ENCODE measurements at places on chromosomes 12 and 14. TPM values are rescaled to one million over a fixed set of nuclear protein-coding genes. Genes with fewer than 3 reads are reported as not detected.
A peak's percentile ranks its signal among the peaks of the same experiment; 100 is the strongest.

KCNC2 gene
- total RNA-seq: not detected

IFNG-AS1 gene
- total RNA-seq: not detected

TMTC2 gene
- total RNA-seq: 28.6 TPM

ESR2 gene
- 1.3 TPM for total RNA-seq

TOMM20L gene
- not detected for total RNA-seq

LIN7A gene
- total RNA-seq: 0.45 TPM

DTX1 gene
- 0.43 TPM for total RNA-seq

RIMBP2 gene
- total RNA-seq: 44.6 TPM

LMBR1L gene
- total RNA-seq: 11.2 TPM

EEF1AKMT3 gene
- 16.4 TPM for total RNA-seq

TAS2R9 gene
- total RNA-seq: not detected

DNA sequence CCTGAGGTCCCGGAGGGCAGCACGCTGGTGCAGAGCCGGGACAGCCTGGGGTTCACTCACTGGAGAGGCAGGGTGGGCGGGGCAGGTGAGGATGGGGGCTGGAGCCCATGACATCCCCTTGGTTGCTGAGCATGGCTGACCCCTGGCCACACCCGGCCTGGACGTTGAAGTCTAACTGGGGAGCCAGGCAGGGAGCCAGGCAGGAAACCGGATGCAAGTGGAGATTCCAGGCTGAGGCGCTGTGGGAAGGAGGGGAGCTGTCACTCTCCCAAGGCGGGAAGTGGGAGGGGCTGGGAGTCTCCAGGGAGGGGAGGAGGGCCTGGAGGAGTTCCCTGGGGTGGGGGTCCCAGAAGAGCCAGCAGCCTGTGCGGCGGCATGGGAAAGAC, 7.7 kb upstream of the INF2 start:
- peak; percentile 95 for DNase-seq

DNA sequence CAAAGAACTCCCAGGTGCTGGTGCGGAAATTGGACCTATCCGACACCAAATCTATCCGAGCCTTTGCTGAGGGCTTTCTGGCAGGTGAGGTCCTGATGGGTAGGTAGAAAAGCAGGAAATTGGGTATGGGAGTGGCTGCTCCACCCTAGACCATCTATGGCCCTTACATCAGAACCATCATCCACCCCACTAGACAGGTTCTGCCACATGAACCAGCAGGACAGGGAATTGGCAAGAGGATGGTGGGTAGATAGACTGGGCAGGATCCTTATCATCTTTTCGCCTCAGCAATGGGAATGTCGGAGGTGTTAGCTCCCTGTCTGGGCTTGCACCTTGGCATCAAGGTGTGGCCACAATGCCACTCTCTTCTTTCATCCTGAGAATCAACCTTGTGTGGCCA, 23.5 kb downstream of the RDH12 start:
- DNase-seq: no peak

- no peak for DNase-seq
These were observed 64.2 kb downstream of the DRAM1 start for GRCh38 chr12:101941306-101942249.

DNA sequence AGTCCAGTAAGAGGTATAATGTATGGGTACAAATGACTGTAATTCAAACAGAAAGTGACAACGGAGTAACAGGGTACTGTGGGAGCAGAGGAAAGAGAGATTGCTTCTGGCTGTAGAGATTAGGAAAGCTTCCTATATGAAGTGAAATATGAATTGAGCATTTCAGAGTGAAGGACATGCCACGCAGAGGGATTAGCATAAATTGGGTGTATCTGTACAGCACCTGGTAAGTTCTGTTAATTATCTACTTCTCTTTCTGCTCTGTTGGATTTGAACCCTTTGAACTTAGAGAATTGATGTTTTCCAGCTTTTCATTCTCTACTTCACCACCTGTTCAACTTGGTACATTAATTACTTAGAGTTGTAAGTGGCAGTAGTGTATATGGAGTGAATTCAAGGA, 8.8 kb downstream of the STK38L start:
- no peak for DNase-seq

- no peak for DNase-seq
These were observed 14.8 kb downstream of the PRKAB1 start for GRCh38 chr12:119682639-119683252.

DNA sequence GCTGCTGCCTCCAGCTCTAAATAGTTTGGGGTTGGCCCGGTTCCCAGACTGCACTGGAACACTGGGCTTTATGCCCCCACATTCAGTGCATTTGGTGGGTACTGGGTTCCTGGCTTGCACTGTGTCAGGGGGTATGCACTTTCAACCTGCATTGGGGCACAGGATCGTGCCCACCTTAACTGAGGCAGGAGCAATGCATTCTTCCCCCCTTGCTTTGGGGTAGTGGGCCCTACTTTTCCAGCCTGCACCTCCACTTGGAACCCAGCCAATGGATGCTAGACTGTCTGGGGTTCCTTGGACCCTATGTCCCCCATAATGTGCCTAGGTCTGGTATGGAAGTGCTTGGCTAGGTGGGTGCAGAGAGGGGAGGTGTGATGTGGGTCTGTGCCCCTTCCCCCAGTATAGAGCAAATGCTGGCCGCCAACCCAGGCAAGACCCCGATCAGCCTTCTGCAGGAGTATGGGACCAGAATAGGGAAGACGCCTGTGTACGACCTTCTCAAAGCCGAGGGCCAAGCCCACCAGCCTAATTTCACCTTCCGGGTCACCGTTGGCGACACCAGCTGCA, 615 bp downstream of the TARBP2 start:
- DNase-seq: no peak

DNA sequence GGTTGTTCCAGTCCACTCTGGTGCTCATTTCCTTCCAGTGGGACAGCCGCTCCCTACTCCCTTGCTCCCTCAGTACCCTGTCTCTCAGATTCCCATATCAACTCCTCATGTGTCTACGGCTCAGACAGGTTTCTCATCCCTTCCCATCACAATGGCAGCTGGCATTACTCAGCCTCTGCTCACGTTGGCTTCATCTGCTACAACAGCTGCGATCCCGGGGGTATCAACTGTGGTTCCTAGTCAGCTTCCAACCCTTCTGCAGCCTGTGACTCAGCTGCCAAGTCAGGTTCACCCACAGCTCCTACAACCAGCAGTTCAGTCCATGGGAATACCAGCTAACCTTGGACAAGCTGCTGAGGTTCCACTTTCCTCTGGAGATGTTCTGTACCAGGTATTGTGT, 69.9 kb downstream of the RAD52 start:
- DNase-seq: no peak

DNA sequence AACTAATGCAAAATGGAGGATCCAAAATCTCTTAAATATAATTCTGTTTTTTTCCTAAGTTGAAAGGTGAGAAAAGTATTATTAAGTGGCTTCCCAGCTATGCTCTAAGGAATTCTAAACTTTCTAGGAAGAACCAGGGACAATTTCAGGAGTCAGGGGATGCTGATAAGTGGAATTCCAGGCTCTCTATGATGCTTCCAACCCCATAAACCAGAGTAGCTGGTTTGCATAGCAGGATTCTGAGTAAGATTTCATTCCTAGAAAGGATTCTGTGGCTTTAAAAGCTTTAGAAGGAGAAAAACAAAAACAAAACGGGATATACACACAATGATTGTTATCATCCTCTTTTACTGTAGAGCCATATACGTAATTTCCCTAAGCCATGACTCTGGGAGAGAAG, 93.9 kb downstream of the SLC16A7 start:
- DNase-seq: no peak

DNA sequence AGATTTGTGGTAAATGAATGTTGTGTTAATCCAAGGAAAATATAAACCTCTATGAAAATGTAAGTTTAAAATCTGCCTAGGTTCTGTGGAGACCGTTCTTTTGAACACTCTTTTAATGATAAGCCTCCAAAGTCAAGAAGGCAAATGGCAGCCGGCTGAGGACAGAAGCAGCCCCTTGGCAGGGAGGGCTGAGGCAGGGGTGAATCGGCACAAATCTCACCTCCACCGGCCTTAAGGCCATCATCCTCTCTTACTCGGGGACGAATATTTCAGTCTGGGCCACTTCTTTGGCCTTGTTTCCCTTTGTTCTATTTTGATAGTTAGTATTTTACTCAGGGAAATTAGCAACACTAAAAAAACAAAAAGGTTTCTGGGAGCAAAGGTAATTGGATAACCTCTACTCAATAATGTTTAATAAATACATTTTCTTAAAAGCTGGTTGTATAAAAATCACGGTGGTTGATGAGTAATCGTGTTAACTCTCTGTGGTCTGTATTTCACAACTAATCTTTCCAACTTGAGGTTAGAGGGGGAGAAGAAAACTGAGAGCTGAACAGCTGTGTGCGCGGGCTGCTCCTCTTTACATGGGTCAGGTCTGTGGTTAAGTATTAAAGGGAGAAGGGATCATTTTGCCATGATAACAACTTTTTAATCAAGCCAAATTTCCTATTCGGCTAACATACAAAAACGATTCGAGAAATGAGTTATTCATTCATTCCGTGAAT, 18.6 kb downstream of the LGMN start:
- no peak for DNase-seq

- no peak for DNase-seq
These were observed 140.0 kb downstream of the KICS2 start for GRCh38 chr12:64082116-64082515.

DNA sequence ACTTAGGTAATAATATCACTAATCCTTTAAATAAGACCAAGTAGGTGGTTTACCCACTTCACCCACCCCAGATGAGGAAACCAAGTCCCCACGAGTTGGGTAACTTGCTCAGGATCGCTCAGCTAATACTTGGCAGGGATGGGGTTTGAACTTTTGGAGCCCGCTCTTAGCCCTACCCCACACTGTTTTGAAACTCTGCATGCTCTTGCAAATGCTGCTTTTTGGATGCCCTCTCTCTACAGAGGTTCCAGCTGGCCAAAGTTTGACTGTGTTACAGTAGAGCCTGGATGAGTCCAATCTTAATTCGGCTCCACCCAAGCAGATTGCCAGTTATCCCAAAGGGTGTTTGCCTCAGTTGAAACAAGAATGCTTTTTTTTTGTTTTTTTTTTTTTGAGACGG, 6.8 kb downstream of the PLEKHG3 start:
- DNase-seq: no peak

DNA sequence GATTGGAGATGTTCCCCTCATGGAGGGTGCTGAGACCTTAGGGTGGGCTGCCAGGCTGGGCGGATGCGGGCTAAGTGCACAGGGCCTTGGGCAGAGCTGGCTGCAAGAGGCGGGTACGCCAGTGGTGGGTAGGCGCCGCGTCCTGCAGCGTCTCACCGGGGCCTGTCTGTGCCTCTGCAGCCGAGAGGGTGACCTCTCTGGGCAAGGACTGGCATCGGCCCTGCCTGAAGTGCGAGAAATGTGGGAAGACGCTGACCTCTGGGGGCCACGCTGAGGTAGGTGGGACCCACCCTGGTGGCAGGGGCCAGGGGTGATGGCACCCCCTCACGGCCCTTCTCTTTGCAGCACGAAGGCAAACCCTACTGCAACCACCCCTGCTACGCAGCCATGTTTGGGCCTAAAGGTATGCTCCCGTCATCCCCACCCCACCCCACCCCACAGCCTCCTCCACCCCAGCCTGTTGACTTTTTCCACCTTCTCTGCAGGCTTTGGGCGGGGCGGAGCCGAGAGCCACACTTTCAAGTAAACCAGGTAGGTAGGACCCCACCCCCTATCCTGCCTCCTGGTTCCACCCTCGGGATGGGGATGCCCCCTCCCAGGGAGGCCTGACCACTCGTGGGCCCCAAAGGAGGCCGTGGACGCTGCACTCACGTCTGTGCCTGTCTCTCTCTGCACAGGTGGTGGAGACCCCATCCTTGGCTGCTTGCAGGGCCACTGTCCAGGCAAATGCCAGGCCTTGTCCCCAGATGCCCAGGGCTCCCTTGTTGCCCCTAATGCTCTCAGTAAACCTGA, 1.5 kb downstream of the CRIP1 start:
- DNase-seq: no peak

- DNase-seq: no peak
These were observed 8.4 kb upstream of the TBX3 start for GRCh38 chr12:114692186-114693058.

DNA sequence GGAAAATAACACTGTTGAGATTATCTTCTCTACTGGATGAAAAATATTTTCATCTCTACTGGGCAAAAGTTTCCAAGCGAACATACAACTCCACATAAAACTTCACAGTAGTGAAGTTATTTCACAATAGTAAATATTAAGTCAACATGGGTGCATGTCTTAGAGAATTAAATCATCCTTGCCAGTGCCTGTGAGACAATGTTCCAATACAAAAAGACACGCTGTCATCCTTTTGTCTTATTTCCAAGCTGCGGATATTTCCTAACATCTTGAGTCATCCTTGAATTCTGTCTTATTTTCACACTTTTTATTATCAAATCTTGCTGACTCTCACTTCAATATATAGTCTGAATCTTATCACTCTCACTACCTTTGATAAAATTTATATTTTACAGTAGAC, 142.9 kb upstream of the KITLG start:
- DNase-seq: no peak

DNA sequence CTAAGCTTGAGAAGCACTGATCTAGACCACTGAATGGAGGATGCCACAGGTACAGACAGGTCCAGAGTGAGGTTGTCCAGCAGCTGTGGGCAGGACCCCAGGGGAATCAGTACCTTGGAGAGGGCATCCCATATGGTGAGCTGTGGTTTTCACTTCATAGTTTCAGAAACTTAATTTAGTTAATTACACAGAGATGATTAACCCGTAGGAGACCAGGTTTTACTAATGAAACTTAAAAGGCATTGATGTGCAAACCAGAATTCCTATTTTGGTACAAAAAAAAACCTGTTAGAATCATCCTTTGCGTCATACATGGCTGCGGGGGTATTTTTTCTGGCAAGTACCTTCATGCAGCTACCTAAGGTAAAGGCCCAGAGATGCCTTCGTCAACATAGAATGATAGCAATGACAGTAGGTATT, 159.3 kb downstream of the DACT1 start:
- DNase-seq: no peak
